ENCODE measurements at places on chromosomes 2 and 18.

GRCh38 chr2:231530099-231531011 is at the start of gene NMUR1:
NMUR1 (minus strand) TSS chr2:231530445; CDS start chr2:231530361, 84 bp downstream.
- peak; percentile 88 for DNase-seq

DNA sequence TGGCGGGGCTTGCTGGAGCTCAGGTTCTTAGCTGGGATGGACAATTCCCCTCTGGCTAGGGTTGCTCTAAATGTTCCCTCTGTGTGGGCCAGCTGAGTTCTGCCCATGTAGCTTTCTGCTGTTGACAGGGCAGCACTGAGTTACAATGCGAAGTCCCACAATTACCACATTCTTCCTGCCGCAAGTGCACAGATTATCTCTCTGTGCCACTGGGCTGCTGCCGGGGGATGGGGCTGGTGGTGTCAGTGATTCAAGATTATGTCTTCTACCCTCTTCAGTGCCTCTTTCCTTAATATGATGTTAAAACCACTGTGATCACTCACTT is 708.1 kb downstream of the SLC4A3 start:
- DNase-seq: no peak

DNA sequence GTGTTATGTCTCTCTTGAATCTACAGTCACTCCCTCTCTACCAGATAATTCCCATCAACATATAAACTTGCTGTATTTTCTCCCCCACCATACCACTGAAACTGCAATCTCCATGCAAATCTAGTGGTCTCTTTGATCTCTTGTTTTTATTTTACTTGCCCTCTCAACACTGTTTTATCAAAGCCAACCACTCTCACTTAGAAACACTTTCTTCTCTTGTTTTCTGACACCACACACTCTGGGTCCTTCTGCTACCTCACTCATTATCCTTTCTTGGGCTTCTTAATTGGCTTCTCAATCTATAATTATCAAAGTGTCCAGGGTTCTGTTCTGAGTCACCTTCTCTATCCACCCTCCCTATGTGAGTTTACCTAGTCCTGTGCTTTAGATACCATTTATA is 2.0 kb upstream of the MCFD2 start:
- no peak for DNase-seq

GRCh38 chr2:25879133-25879730 is 945 bp upstream of the ASXL2 start:
- DNase-seq: no peak

GRCh38 chr18:3383381-3383915 is 66.5 kb upstream of the TGIF1 start:
- no peak for DNase-seq

GRCh38 chr2:238710032-238710735 is 137.7 kb upstream of the TWIST2 start:
- DNase-seq: no peak

GRCh38 chr2:237772513-237772912 is 26.1 kb upstream of the RBM44 start:
- no peak for DNase-seq

GRCh38 chr2:165114346-165114939 is 89.4 kb downstream of the SCN3A start:
- no peak for DNase-seq

- no peak for DNase-seq
These were observed 52.3 kb upstream of the ROCK2 start for GRCh38 chr2:11396467-11397445.

- no peak for DNase-seq
These were observed 31.8 kb upstream of the DLX1 start for GRCh38 chr2:172053486-172053885.

GRCh38 chr2:54468673-54469072 is 12.5 kb downstream of the SPTBN1 start:
- no peak for DNase-seq

GRCh38 chr2:105409717-105410116 is 10.9 kb upstream of the FHL2 start:
- no peak for DNase-seq

GRCh38 chr2:239152916-239153305 is 247.9 kb downstream of the HDAC4 start:
- no peak for DNase-seq

DNA sequence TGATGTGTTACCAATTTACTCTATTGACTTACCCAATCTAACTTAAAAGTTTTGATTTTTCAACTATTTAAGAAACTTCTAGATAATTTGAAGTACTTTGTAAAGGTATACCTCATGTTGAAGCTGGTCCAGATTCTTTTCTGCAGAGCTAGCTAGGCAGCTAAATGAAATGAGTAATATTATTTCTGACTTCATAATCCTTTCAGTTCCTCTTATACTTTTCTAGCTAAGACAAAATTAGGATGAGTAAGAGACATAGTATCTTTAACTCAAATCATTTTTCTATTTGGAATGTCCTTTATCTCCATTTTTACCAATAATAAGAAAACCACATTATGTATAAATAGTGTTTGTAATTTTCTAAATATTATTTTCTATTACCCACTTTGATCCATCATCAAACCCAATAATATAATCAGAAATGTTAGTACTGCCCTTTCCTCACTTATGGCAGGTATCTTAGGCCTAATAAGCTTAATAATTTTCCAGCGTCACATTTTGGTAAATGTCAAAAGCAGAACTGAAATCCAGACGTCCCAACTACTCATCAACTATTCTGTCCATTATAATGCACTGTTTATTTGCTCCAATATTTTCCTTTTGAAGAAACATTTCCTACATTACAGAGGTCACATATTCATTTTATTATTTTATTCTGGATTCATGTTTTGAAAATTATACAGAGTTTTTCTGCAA is 456.6 kb downstream of the THSD7B start:
- no peak for DNase-seq

DNA sequence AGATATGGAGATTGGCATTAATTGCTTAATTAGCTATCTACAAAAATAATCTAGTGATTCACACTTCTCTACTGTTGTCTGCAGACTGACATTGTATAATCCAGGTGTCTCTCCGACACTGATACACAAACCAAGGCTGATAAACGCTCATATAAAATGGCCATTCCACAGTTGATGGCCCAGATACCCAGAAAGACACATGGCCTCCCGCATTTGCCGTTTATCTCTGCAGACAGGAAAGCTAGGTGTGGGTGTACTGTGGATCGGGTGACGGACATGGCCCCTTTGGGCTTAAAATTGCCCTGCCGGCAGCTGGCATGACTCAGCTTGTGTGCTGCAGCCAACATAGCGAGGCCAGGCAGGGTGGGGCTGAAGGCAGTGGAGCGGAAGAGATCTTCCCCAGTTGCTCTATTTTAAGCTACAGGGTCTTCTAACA is 18.5 kb downstream of the PMAIP1 start:
- peak; percentile 16 for DNase-seq

GRCh38 chr2:234992196-234992595 is 40.4 kb downstream of the SH3BP4 start:
- DNase-seq: no peak

DNA sequence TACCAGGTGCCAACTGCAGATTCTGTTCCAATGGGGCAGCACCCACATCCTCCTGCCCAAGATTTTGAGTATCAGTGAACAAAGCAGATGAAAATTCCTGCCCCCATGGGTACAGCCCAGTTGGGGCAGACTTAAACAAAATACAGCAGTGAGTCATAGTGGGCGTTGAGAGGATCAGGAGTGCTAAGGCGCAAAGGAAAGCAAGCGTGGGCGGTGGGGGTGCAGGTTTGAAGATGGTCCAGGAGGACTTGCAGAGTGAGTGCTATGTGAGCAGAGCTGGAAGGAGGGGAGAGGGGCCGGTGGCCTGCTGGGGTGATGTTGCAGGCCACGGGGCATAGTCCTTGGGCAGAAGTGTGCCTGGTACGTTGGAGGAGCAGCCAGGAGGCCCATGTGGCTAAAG is 24.7 kb downstream of the STEAP3 start:
- DNase-seq: no peak

DNA sequence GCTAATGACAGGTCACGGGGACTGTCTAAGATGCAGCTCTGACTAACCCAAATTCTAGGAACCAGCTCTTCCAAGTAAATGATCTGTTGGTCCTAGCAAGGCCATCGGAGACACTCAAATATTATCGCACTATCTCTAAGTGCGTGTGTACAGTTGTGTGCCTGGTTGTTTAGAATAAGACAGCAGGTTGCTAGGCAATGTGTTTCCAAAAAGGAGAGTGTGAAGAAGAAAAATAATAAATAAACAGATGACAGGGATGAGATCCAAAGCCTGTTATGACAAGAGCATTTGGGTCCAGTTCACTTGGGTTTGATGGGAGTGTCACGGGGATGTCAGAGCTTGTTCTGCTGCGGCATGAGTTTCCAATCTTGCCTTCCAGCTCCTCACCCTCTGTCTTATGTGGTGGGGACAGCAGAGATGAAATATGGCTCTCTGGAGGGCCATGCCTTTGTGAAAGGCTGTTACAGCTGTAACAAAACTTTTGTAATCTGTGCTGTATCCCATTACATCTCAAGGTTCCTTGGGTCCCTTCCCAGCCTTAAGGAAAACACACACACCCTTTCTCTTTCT is 127.5 kb upstream of the TNP1 start:
- no peak for DNase-seq

DNA sequence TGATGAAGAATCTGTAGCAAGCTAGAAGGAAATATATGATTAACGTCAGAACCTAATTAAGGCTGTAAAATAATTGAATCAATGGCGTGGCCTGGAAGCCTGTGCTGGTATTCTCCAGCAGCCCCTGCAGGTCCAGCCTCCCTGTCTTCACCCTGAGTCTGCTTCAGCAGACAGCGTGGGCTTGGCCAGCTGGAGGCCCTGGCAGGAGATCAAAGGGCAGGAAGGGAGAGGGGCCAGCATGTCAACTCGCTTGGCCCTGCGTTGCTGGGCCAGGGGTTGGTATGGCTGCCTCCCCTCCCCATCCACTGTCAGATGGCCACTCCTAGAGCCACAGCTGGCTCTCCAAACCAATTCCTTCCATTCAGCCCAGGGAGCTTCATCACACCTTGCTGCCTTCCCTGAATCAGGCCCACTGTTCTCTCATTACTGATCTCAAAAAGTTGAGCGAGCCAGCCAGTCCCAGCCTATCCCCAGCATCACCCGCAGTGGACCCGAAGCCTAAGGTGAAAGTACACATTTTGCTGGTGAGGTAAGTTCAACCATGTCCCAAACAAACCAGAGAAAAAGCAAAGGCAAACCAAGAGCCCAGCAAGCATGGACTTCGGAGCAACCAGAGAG is 228.4 kb upstream of the AGAP1 start:
- no peak for DNase-seq

DNA sequence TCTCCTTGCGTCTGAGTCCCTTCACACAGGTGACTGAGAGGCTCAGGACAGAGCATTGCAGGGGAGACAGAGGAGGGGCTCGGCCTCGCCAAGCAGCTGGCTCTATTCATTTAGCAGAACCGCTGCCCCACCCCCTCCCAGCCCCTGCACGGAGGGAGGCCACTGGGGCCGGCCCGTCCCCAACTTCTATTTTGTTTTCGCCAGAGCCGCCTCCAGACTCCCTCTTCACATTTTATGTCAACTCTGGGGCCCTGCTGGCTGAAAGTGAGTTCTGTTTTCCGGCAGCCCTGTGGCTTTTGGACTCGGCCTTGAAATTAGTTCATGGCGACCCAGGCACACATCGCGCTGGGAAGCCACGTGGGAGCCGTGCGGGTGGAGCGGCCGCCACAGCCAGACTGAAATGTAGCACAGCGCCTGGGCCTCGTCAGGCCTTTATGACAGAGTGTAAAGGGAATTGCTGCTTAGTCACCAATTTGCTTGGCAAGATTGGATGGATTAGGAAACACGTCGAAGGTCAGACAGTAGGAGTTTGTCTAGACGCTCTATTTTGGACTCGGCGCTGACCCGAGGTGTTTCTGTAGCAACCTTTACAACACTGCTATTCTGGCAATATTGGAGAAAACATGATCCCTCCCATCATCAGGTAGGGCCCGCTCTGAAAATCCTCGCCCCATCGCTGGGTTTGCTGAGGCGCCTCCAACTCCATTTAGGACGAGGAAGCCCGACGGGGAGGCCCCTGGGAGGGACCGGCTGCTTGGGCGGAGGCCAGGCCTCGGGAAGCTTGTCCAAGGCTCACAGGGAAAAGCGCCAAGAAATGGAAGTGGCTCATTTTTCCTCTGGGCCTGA is 90.7 kb upstream of the CTDP1 start:
- no peak for DNase-seq

- DNase-seq: no peak
These were observed 214.1 kb upstream of the COPS8 start for GRCh38 chr2:236871500-236872001.

- peak; percentile 11 for DNase-seq
These were observed 188.8 kb downstream of the ZEB2 start for GRCh38 chr2:144330951-144331673.

DNA sequence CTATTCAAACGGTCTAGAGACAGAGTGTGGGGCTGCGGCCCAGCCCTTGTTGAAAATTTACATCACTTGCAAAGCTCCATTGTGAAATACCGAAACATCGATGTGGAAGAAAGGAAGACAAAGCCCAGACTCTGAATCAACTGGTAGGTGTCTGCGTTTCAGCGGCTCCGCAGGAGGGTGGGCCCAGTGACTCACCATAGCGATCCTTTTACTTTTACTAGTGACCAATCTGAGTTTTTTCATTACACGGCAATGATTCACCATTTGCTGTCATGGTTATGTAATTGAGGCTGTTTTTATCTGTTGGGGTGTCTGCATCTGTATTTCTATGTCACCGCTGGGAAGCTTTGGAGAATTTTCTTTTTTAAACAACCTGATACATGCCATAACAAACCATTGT is 66.6 kb upstream of the ODC1 start:
- no peak for DNase-seq

GRCh38 chr2:231666171-231667095 is 41.9 kb upstream of the PTMA start:
- DNase-seq: no peak

GRCh38 chr2:188811522-188811921 is 162.7 kb upstream of the COL3A1 start:
- no peak for DNase-seq

DNA sequence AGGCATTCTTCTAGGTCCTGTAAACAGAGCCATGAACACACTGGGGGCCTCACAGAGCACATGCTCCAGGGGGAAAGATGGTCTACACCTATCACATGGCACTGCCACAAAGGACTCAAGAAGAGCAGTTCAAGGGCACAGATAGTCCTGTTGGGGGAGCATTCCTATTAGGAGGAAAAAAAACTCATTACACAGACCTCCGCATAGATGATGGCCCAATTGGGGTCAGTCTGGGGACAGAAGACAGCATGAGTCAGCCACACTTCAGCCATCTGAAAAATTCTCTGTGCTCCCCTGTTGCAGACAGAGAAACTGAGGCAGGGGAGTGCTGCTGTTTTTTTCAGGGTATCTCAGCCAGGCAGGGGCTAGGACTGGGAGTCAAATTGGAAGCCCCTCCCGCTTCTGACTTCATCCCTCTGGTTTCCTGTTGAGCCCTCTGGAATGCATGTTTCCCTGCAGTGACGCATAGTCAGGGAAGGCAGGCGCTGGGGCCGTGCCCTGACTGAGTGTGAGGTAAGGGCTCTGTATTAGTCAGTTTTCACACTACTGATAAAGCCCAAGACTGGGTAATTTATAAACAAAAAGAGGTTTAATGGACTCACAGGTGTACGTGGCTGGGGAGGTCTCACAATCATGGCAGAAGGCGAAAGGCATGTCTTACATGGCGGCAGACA is 67.9 kb downstream of the RHOB start:
- no peak for DNase-seq

All from activated T-cell treated with anti-CD3 and anti-CD28 coated beads, Interleukin-2, amount 50 U/mL, for 72 hours (primary cell).